ENCODE measurements at places on chromosomes 3 and 15. TPM values are rescaled to one million over a fixed set of nuclear protein-coding genes. Genes with fewer than 3 reads are reported as not detected.

LRRN1 gene
- 2.1 TPM for total RNA-seq

ASB14 gene
- total RNA-seq = not detected

GOLGA6D gene
- total RNA-seq = not detected

MCTP2 gene
- total RNA-seq = 5.8 TPM

IQCB1 gene
- 12.8 TPM for total RNA-seq

ROBO2 gene
- total RNA-seq = 0.83 TPM

LTK gene
- total RNA-seq = not detected

MAP2K5 gene
- 11.9 TPM for total RNA-seq

SCG5 gene
- 2.6 TPM for total RNA-seq

PARL gene
- 50.0 TPM for total RNA-seq

FETUB gene
- not detected for total RNA-seq

SCN11A gene
- total RNA-seq = 0.71 TPM

DNA sequence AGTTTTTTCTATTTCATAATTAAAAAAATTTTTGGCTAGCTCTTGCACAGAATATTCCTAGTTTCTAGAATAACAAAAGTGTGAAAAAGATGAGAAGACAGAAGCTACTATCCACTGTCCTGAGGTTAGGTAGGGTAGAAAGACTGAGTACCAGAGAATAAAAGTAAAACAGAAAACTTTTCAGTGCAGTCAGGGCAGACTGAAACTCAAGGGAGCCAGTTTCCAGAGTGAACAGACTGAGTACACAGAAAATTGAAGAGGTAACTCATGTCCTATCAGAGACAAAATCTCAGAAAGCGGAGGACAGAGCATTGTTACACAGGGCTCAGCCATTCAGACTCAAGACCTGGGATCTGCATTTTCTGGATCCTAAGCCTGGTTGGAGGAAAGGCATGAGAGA, 8.8 kb upstream of the FBXO40 start:
- no peak for DNase-seq

GRCh38 chr15:42742149-42742548, 5.2 kb upstream of the CDAN1 start:
- DNase-seq = no peak

GRCh38 chr3:151561878-151562277, 101.0 kb upstream of the IGSF10 start:
- no peak for DNase-seq

DNA sequence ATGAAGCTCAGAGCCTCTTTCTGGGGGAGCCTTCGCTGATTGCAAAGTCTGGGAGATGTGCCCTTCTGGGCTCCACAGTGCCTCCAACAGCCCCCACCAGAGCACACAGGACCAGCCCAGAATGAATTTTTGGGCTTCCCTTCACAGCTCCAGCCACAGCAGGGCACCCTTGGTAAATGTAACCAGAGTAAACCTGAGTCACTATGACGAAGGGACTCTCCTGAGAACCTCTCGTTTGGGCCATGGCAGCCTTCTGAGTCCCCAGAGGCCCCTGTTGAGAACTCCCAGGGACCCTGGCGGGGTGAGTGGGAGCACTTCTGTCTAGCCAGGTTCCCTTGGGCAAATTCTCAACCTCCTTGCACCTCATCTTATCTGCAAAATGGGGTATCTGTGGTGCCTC, 20.8 kb downstream of the FAM3D start:
- no peak for DNase-seq

DNA sequence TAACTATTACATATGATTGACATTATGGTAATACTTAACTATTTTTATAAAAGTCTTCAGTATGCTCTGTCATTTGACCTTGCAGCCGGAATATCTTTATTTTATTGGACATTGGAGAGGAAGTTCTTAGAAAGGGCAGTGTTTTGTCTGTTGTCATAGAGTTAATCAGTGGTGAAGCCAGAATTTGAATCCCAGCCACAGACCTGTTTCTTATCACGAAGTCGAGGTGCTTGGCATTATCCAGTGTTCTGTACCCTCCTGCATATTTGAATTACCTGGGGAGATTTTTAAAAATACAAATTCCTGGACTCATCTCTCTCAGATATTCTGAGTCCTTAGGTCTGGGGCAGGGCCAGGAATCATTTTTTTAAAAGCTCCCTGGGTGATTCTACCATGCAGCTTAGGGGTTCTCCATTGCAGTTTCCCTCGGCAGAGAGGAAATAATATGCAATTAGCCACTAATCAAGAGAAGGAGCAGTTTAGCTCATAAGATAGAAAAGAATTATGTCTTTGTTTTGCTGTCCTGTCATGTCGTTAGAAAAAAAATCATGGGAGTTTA, 195.6 kb upstream of the CFAP20DC start:
- no peak for DNase-seq

- peak; percentile 88 for DNase-seq
These were observed 112.7 kb downstream of the APBA2 start for GRCh38 chr15:28998511-28998910.

DNA sequence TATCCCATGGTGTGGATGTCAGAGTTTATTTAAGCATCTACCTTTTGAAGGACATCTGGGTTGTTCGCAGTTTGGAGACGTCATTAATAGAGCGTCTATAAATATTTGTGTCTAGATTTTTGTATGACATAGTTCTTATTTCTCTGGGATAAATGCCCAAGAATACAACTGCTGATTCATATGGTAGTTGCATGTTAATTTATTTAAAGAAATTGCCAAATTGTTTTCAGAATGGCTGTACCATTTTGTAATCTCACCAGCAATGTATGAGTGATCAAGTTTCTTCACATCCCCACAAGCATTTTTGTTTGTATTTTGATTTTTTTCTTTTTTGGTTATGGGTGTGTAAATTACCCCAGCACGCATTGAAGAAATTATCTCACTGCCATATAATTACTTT, 656.9 kb downstream of the NTRK3 start:
- no peak for DNase-seq

DNA sequence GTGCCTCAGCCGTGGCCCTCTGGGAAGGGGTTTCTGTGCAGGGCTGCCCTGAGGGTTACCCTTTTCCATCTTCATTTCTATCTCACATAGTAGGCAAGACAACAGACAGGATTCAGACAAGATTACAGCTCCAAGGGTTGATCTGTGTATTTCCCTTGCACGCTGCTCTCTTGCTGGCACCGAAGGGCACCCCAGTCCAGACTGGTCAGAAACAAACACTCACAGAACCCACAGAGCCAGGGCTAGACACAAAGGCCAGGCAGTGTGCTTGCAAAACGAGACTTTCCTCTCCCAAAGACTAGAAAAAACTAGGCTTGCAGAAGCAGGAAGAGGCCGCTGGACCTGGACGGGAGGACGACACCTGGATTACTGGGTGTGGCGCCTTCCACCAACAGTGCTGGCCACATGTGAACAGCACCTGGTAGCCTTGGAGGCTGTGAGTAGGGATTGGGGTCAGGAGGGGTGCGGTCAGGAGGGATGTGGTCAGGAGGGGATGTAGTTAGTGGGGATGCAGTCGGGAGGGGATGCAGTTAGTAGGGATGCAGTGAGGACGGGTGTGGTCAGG, 96.8 kb downstream of the BDH1 start:
- no peak for DNase-seq

DNA sequence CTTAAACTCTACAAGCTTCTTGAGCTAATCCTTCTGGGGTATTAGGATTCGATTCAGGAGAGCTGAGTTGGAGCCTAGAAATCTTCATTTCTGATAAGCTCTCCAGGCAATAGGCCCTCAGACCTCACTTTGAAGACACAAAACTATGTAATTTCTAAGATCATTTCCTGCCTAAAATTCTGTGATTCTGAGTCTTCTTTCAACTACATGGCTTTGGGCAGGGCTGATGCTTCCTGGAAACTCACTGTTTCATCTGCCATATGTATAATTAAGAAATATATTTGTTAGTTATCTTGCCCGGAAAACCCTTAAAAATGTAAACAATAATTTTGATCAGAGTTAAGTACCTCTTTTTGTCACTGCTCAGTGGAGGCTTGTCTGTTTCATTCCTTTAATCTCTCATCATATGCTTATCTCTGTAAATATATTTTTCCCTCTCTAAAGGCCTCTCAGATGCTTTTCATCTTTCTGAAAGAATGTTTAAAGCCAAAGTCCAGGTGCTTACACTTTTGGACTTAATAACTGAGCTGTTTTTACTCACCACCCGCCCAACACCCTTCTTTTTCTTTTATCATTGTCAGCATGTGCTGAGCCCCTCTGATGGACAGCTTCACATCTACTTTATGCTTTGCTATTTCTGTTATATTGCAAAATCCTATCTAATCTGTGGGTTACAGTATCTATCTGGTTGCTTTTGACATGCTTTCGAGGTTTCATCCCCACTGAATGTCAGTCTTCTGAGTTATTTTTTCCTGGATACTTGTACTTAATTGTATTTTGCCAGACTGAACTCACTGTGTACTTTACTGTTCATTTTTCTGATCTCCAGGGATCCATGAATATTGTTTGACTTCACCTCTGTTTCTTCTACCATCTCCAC, 38.2 kb downstream of the FILIP1L start:
- no peak for DNase-seq

DNA sequence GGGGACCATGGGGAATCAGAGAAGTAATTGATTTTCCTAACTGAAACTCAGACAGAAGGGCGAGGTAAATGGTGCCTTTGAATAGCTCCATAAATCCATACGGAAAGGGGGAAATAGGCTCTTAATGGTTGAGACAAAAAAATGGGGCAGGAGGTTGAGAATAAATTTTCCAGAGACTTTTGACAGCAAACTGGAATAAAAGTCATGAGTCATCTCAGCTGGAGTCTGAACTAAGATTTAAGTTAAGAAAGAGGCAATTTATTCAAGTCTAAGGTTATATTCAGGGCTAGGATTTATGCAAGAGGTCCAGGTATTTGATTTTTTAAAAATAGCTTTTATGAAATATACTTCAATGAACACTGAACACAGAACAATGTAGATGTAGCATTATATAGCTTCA, 238.7 kb upstream of the RORA start:
- no peak for DNase-seq

GRCh38 chr3:14252321-14253021, 73.9 kb downstream of the LSM3 start:
- no peak for DNase-seq

DNA sequence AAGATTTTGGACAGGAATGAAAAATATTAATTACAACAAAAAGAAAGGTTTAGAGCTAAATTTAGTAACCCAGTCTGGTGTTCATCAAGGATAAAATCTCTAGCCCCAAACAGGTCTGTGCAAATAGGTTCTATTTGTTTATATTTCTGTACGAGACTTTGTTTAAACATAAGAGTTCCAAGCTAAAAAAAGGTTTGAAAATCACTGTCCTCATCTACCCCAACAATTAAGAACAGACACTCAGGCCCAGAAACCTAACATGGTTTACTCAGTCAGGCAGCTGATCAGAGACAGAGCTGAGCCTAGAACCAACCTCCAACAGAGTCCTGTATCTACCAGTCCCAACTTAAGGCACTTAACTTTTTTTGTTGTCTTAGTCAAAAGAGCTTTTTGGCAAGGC, 49.3 kb downstream of the SNX4 start:
- DNase-seq = no peak

DNA sequence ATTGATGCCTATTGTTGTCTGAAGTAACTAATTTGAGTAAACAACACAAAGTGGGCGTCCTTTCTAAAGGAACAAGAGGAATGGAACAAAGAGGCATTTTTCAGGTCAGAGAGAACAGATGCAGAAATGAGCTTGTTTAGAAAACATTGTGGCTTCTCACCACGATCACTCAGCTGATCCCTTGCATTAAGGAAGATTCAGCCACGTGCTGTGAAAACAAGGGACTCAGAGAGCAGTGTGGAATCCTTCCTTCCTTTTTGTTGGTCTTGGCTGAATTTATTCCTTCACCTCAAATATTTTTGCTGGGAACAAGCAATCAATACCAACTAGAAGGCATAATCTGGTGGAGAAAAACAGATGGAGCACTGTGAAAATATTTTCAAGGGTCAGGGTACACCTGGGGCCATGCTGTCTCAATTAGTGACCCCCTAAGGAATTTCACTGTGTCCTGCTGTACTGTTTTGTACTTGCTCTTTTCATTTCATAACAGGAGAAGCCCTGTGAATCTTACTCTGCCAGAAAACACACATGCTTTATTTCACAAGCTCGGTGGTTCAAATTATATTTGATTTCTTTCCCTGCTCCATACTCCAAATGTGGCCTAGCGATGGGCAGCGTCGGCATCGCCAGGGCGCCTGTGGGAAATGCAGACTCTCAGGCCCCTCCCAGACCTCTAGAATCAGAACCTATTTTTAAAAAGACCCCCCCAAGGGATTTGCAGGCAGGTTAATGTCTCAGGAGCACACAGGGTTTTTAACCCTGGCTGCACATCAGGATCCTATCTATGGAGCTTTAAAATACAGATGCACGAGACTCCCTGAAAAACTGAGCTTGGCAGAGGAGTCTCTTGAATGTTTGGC, 11.6 kb upstream of the SLC6A20 start:
- peak; percentile 37 for DNase-seq

- DNase-seq = no peak
These were observed 14.6 kb downstream of the ZNF860 start for GRCh38 chr3:31996195-31996594.

DNA sequence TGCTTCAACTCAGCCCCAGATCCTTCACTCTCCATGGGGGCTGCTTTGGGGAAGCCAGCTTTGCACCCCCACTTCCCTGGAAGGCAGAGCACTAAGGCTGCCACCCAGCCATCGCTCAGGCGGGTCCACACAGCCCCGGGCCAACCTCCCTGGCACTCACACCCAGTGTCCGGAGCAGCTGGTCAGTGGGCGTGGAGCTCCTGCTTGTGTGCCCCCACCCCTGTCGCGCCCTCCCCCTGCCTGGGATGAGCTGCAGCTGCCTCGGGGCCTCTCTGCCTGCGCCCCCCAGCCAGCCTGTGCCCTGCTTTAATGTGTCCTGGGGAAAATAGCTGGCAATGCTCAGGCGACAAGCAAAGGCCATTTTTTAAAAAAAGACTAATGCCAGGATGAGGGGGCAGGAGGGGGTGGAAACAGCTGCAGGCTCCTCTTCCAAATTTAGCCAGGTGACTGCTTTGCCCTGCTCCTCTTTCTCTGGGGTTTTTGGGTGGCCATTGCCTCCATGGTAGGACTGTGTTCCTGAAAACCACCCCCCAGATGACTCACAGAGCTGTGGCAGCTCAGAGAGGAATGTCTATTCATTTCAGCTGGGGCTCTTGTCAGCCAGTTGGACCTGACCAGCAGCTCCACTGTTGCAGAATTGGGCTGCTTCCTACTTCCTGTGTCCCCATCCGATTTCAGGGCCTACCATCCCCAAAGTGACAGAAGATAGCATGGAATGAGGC, 65.0 kb downstream of the CEMIP start:
- DNase-seq = no peak

All from esophagus muscularis mucosa (tissue), 4 donors.